NCI-H2227 treated with DMSO at 0.1 percent for 48 hours (cell line): ENCODE measurements at places on chromosomes 13 and 19.

DNA sequence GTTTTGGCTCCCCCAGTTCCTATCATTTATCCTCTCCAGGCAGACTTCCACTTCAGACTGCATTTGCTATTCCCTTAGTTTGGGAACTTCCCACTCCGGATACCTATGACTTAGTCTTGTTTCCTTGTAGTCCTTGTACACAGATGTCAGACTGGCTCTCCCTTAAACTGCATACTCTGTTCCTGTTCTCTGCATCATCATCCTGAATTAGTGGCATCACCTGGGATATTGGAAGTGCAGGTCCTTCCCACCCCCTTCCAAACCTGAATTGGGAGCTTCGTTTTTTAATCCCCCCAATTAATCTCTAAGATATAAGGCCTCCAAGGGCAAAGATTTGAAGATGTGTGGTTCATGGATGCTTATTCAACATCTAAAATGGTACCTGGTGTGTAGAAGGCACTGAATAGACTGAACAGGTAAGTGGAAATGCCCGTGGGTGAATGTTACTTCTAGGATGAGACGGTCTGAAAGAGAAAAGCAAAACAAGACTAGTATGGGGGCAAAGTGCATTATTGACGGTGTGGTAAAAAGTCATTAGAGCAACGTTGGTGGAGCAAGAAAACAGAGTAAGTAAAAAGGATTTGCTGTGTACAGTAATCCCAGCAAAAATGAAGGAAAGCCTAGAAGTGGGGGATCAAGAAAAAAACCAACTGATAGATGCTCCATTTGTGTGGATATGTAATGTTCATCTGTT is 9.6 kb downstream of the MIR17HG start:
- no peak for DNase-seq

- DNase-seq, result no peak
These were observed 162.7 kb downstream of the TBC1D4 start for GRCh38 chr13:75319254-75319653.

- no peak for DNase-seq
These were observed 793 bp upstream of the SBK2 start for GRCh38 chr19:55537741-55538111.

GRCh38 chr19:56222901-56223300 is 20.8 kb downstream of the ZSCAN5C start:
- no peak for DNase-seq

DNA sequence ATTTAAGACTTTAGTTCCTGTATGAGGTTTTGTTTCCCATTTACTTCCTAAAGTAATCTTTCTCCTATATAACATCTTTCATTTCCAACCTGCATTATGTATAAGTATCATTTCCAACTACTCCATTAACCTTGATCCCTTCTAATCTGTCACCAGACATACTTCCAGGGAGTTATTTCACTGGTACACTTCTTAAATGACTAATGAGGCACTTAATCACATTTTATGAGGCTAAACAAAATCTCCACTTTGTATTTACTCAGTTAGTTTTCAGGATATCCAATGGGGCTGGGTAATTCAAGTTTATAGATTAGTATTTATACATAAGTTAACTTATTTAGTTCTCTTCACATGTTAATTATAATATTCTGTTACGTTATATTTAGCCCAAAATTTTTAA is 634.7 kb downstream of the PCDH17 start:
- no peak for DNase-seq

DNA sequence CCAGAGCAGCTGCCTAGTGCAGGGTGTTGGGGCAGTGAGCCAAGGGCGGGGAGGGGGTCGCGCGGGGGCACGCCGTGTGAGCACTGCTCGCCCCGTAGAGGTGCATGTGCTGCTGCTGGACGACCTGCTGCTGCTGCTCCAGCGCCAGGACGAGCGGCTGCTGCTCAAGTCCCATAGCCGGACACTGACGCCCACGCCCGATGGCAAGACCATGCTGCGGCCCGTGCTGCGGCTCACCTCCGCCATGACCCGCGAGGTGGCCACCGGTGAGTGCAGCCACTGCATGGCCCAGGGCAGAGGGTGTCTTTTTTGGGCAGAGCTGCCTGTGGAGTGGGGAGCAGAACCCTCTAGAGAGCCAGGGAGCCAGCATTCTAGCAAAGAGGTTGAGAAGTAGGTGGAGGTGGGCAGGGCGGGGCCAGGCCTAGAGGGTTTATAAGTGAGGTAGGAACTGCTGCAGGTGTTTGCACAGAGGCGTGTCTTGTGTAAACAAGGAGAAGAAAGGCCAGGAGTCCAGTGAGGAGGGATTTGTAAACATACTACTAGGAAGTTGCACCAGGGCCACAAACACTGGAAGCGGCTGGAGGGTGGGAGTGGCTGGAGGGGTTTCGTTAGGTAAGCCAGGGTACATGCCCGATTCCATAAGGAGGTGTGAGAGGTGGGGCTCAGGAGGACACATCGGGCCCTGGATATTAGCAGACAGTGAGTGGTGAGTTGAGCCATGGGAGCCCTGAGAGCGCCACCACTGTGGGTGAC is 21.3 kb downstream of the ARHGEF1 start:
- no peak for DNase-seq

DNA sequence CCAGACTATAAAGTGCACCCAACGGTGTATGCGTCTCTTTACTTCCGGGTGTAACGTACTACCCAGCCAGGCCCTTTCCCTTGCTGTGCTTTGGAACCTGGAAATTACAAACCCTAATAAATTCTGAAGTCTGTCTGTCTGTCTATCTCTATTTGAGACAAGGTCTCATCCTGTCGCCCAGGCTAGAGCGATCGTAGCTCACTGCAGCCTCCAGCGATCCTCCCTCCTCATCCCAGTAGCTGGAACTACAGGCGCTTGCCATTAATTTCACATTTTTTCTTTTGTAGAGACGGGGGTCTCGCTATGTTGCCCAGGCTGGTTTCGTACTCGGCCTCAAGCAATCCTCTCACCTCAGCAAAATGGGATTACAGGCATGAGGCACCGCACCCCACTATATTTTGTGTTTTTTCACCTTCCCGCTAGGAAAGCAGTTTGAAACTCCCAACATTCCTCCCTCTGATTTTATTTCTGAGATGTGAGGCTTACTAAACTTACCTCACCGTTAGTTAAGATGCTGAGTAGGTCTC is 469 bp upstream of the RNF6 start:
- no peak for DNase-seq

- DNase-seq, result no peak
These were observed 26.4 kb downstream of the MAP2K2 start for GRCh38 chr19:4097501-4097900.

GRCh38 chr13:46071590-46072249 is 19.2 kb upstream of the ZC3H13 start:
- DNase-seq, result no peak

DNA sequence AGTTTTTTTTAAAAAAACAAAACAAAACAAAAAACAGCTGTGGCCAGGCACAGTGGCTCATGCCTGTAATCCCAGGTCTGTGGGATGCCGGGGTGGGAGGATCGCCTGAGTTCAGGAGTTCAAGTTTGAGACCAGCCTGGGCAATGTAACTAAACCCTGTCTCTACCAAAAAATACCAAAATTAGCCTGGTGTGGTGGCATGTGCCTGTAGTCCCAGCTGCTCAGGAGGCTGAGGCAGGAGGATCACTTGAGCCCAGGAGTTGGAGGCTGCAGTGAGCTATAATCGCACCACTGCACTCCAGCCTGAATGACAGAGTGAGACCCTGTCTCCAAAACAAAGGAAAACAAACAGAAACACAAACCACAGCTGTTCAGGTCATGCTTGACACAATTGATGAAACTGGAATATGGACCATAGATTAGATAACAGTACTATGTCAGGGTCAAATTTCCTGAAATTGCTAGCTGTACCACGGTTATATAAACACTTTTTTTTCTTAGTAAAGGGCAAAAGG is 6.9 kb upstream of the ANGPTL4 start:
- no peak for DNase-seq

- no peak for DNase-seq
These were observed 65.6 kb downstream of the UFM1 start for GRCh38 chr13:38415233-38415632.

DNA sequence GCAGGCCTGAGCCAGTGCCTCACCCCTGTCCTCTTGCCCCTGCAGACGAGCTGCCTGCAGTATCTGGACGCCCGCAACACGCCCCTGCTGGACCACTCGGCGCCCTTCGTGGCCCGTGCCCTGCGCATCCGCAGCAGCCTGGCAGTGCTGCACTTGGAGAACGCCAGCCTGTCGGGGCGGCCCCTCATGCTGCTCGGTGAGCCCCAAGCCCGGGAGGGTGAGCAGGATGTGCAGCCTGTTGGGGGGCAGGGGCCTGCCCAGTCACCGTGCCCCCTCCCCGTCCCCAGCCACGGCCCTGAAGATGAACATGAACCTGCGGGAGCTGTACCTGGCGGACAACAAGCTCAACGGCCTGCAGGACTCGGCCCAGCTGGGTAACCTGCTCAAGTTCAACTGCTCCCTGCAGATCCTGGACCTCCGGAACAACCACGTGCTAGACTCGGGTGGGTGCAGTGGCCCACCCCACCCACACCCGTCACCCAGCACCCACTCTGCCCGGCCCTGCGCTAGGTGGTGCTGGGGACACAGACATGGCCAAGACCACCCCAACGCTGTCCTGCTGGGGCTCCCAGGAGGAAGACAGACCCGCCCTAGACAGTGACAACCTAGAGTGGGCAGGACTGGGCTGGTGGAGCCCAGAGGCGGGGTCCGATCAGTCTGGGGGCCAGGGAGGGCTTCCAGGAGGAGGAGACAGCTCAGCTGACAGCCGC is 18.6 kb downstream of the NKPD1 start:
- no peak for DNase-seq

DNA sequence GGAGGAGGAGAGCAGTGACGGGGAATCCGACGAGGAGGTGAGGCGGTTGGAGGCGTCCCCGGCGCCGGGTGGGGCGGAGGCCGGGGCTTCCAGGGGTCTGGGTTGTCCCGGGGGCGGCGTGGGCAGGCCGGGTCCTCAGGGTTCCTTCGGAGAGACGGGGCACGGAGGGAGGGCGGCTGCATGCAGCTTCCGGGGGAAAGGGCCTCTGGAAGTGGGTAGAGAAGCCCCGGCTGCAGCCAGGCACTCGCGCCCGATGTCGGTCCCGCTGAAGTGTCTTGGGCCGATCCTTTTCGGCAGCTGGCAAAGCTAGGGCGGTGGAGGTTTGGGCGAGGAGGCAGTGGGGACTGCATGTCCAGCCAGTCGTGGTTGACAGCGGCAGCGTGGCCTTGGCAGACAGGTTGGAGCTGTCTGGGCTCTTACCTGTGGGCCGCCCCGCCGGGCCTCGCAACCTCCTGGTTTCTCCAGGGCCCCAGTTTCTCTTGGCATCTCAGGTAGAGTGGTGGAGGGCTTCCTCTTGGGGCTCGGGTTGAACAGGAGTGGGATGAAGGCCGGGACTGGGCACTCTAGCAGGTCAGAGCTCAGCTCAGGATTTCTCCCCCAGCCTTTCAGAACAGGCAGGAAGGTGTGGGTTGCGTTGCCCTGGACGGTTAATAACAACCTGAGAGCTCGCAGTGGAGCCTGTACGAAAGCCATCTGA is 690 bp downstream of the KMT2B start:
- DNase-seq, result peak; percentile 46

- DNase-seq, result no peak
These were observed 395.5 kb upstream of the NBEA start for GRCh38 chr13:34546344-34547250.

- DNase-seq, result no peak
These were observed 220.9 kb downstream of the FOXO1 start for GRCh38 chr13:40445557-40445990.

DNA sequence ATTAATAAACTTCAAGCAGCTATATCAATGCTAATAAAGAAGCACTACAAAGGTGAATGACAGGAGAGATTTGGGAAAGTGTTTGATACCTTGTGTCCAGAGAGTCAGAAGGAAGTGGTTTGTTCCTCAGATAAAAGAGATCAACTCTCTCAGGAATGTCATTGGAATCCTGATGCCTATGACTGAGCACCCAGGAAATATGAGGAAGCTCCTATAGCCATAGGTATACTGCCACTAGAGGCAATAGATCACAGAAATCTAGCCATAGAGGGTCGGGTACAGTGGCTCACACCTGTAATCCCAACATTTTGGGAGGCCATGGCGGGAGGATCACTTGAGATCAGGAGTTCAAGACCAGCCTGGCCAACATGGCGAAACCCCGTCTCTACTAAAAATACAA is 612.6 kb downstream of the DACH1 start:
- no peak for DNase-seq

DNA sequence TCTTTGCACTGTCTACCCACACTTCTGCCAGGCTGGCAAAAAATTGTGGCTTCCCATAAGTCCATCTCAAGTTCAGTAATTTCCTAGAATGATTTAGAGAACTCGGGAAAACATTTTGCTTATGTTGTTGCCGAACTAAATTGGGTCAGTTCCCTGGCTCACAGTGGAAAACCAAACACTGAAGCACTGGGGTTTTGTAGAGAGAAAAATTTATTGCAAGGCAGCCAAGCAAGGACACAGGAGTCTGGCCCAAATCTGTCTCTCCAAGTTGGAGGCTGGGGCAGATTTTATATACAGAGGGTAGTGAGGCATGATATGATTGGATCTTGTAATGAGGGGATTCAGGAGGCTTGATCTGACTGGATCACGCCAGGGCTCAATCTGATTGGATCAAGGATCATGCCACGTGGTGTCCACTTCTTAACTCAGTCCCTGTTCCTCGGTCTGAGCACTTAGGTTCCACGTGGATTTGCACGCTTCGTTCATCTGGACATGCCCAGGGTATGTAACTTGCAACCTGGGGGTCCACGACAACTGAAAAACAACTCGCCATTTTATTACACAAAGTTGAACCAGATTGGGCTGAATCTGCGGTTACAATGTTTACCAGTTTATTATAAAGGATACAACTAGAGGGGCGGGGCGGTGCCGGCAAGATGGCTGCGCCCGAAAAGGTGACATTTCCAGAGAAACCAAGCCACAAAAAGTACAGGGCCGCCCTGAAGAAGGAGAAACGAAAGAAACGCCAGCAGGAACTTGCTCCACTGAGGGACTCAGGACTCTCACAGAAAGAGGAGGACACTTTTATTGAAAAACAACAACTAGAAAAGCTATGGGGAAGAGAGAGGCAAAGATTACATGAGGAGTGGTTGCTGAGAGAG is 7.3 kb downstream of the CD209 start:
- no peak for DNase-seq

DNA sequence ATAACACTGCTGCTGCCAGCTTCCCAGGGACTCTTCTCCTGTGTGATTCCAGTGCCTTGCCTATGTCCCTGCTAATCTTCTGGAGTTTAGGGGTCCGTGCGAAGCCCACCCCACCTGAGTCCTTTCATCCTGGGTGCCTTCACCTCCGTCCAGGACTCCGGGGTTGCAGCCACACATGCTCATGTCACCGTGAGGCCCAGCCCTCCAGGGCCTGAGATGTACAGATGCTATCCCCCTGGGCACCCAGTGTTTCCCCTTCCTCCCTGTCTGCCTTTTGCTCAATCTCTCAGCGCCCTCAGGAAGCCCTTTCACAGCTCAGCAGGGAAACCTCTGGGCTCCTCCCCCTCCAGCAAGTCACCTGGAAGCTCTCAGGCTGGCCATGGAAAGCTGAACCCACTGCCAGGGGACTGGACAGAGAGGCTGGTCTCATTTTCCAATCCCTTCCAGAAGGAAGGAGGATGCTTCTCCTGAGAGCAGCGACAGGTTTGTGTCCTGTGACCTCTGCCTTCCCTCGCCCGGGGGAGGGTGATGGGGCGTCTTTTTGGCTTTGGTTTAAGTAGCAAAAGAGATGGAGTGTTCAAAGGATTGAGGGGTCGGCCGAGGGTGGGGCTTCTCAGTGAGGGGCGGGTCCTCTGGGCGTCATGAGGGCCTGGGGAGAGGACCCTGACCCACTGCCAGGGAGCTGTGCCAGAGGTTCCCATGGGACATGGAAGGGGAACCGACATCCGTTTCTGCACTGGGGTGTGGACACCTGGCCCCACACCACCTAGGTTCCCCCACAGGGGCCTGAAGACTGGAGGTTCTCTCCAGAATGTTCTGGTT is 30.8 kb upstream of the TFDP1 start:
- DNase-seq, result no peak
